ENCODE measurements at places on chromosomes 2 and 18.

- no peak for DNase-seq
Measured at GRCh38 chr2:189657867-189658266, 3.4 kb upstream of the ASNSD1 start.

DNA sequence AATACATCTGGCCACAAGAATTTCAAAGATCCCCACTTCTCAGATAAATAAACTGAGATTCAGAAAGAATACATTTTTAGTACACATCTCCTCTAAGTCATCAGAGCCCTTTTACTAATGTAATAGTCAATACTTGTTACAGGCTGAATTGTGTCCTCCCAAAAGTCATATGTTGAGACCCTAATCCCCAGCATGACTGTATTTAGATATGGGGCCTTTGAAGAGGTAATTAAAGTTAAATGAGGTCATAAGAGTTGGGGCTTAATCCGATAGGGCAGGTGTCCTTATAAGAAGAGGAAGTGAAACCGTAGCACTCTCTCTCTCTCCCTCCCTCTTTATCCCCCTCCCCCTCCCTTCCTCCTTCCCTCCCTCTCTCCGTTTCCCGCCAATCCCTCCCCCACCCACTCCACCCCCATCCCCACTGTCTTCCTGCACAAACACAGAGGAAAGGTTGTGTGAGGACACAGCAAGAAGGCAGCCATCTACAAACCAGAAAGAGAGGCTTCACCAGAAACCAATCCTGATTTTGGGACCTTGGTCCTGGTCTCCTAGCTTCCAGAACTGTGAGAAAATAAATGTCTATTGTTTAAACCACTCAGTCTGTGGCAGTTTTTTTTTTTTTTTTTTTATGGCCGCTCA lies 66.6 kb upstream of the ZNF397 start:
- no peak for DNase-seq

- DNase-seq = no peak
Measured at GRCh38 chr2:69113627-69114026, 100.6 kb downstream of the ANTXR1 start.

- DNase-seq = peak; percentile 68
Measured at GRCh38 chr2:219684721-219685689, 57.6 kb downstream of the SLC4A3 start.

DNA sequence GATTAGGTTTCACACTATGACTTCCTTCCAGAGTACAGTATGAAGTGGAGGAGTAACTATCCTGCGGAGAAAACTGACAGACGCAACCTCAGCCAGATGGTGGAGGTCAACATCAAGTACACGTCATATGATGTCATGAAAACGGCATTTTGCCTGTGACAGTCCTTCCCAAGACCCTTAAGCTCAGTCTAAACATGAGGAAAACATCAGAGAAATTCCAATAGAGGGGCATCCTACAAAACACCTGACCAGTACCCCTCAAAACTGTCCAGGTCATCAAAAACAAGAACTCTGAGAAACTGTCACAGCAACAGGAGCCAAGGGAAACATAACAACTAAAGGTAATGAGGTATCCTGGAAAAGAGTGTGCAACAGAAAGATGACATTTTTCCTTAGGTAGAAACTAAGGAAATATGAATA lies 1.7 kb downstream of the RNU4ATAC start:
- peak; percentile 66 for DNase-seq

GRCh38 chr18:5975111-5976002 lies 80.0 kb upstream of the TMEM200C start:
- peak; percentile 21 for DNase-seq

DNA sequence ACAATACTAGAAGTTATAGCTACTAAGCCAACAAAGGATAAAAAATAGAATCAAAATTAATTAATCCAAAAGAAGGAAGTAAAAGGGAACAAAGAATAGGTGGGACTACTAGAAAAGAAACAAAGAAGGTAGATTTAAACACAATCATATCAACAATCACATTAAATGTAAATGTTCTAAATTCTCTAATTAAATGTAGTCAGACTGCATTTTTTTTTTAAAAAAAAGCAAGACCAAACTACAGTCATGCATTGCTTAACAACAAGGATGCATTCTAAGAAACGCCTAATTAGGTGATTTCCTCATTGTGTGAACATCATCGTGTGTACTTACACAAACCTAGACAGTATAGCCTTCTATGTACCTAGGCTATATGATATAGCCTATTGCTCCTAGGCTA lies 59.7 kb upstream of the ADAM23 start:
- no peak for DNase-seq

DNA sequence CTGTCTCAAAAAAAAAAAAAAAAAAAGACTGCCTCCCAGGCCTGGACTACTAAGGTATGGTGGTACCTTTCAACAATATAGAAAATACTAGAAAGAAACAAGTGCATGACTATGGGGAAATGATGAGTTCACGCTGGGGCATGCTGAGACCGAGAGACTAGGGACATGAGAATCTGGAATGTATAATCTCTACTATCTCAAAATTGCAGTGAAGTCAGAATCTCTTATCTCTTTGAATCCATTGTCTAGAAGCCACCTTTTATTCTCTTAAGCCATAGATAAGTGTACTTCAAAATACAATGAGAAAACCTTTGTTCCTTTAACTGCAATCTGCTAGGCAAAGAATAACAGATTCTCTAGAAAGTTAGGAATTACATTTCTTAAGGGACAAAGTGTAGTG lies 5.6 kb downstream of the FRZB start:
- no peak for DNase-seq

GRCh38 chr18:34661464-34662087 lies 48.5 kb upstream of the DTNA start:
- peak; percentile 53 for DNase-seq

DNA sequence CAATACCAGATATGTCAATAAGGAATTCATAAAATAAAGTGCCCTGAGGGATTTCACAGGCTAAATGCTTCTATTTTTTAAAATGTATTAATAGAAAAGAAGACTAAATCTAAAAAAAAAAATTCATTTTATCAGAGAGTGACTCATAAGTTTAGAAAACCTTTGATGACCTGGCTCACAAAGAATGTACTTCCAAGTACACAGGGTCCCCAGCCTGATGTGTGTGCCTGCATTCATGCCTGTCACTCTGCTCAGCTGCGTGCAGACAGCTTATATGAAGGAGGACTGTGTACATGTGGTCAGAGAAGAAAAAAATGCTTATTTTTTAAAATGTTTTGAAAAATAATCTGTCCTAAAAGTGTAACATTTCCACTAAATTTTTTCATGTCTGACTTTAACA lies 3.0 kb upstream of the CPS1 start:
- no peak for DNase-seq

GRCh38 chr2:190417045-190417842 lies 9.1 kb downstream of the MFSD6 start:
- DNase-seq = no peak

DNA sequence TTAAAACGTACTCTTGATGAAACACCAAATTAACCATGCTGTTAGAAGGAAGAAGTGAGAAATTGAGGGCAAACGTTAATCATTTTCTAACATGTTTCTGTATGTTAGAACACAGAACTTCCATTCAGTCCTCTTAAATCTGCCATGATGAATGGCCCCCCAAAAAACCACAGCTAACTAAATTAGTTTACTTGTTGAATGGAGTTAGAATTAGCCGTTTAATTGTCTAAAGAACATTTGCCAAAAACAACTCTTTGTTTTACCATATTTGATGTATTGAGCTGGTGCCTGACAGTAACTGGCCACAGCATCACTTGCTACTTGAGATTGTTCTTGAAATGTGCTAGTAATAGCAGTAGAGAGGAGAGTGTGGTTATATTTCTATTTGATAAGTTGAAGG lies 12.7 kb downstream of the CCNYL1 start:
- no peak for DNase-seq

DNA sequence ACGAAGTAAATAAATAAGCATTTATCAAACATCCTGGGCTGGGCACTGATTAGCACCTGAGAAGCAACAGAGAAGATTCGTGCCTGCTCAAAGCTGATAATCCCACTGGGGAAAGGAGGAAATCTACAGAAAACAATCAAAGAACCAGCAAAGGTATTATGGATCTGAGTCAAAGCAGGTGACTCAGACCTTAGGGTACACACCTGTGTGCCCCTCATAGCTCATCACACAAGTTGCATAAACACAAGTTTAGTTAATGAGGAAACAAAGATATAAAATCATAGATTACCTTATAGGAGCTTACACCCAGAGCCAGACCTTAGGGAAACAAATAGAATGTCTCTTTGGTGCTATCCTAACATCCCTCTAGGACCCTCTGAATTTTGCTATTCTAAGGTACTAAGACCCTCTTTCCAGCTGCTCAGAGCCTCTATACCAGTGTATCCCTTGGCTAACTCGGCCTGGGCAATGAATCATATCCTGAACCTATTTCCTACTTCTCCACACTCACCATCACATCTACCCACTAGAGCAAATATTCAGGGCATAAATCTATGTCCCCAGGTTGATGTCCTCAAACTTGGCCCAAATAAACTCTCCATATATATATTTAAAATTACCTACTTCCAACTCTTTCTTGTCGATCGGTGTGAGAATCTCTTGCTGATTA lies 19.3 kb upstream of the CTIF start:
- DNase-seq = no peak

DNA sequence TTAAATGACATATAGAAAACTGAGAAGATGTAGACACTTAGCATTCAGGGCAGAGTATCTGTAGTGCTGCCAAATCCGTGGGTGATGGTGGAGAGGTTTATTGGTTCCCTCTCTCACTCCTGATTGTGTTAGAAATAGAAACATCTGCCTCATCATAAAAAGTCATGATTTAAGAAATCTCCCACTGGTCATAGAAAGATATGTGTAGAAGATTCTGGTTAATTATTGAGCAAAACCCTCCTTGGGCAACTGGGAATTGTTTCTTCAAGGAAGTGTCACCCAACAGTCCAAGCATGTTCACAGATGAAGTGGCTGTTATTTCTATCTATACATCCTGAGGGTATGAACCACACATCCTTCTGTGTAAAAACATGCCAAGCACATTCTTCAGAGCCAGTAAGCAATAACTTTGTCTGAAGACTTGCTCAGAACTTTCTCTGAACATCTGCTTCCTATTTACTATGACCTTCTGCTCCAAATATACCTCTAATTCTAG lies 33.6 kb upstream of the CHRNA1 start:
- DNase-seq = no peak

GRCh38 chr2:222283634-222284033 lies 15.2 kb downstream of the PAX3 start:
- no peak for DNase-seq

DNA sequence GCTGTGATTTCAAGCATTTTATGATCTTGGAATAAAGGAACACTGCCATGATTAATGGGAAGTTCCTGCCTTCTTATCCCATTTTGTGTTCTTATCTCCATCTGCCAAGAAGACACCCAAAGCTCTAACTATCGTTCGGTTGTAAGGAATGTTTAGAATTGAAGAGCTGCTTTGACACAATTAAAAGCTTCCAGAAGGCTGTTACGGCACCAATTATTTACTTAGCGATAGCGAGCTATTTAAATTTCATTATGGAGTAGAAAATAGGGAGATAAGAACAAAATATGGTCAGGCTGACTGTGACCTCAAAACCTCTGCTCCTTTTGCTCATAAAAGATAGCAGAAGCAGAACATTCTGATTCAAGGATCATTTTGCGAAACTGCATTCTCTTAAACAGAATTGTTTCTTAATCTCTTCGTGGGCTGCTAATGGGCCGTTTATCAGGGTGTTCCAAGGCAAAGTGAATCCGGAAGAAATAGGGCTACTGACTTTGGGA lies 101.6 kb downstream of the SLC4A3 start:
- no peak for DNase-seq

DNA sequence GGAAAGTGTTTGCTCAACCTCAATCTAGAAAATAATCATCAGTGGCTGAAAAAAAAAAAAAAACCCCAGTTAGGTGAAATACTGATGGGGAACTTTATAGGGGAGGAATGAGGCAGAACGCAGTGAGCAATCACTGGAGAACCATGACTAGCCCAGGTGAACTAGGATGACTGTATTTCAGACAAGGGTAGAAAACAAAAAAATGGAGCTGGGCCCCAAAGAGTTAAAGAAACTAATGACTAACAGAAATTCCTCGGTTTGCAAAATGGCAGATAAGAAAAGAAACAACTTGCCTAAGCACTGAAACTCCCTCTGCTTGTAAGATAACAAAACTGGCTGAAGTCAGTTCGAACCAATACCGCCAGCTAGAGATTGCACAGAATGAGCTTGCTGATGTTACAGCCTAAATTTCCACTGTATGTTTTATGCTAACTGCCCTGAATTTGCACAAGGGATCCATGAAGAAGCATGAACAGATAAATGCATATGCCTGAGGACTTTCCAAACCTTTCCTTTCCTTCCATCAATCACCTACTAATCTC lies 245.9 kb downstream of the METTL4 start:
- no peak for DNase-seq

GRCh38 chr2:28270456-28271152 lies 122.1 kb upstream of the FOSL2 start:
- DNase-seq = no peak

GRCh38 chr2:231752061-231752460 lies 29.0 kb downstream of the PDE6D start:
- DNase-seq = no peak

DNA sequence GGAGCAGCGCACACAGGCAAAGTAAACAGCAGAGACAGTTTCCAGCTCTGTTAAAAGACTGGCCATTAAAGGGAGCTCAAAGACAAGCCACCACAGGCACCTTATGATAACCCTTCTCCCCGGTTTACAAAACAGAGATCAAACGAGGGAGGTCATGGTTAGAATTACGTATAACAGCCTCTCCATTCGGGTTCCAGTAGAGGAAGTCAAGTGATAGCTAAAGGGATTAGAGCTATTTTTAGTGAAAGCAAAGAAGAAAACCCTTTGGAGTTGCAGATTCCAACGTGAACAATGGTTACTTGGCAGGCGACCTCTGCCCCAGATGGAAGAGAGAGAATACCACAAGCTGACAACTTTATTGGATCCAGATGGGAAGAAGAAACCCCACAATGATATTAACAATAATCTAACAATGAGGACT lies 31.2 kb upstream of the EDAR start:
- no peak for DNase-seq

GRCh38 chr2:16726147-16726546 lies 60.5 kb upstream of the CYRIA start:
- DNase-seq = no peak

- DNase-seq = no peak
Measured at GRCh38 chr2:64319896-64320295, 134.1 kb upstream of the LGALSL start.

DNA sequence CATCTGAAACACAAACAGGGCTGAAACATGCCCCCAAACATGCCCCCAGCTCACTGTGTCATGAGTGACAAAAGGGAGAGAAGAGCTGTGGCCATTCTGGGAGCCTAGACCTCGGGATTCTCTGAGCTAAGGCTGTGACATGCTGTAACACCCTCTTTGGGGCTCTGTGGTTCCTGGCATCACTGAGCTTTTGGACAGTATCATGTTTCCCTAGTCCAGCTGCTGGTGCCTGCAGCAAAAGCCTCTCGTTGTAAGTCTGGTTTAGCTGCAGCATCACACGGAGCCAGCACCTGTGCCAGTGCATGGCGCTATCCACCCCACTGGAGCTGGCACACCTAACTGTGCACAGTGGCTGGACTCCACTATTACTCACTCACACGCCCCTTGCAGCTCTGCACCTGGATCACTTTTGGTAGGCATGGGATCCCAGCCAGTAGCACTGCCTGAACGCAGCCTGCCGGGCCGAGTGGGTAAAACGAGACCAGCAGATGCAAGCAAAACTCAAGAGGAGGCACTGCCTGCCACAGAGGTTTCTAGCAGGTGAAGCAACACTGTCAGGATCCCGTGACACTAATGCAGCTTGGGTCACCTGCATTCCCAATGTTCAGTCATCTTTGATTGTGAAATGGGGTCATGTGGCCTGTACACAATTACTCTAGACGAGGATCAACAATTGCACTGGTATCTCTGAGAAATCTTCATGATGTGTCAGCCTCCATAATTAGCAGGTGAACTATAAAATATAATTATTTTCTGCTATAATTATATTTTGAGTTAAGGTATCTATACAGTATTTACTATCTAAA lies 547.2 kb downstream of the ZNF804A start:
- no peak for DNase-seq
